ENCODE measurements at places on chromosomes 7 and 10. TPM values are rescaled to one million over a fixed set of nuclear protein-coding genes. Genes with fewer than 3 reads are reported as not detected.

The VSTM4 gene
- 40.5 TPM for total RNA-seq

The TMEM229A gene
- total RNA-seq: not detected

The SORCS1 gene
- 1.9 TPM for total RNA-seq

The FRAT1 gene
- total RNA-seq: 1.1 TPM

The TRPV5 gene
- total RNA-seq: 0.10 TPM

The PCGF5 gene
- 23.8 TPM for total RNA-seq

The PHTF2 gene
- 27.6 TPM for total RNA-seq

The COL26A1 gene
- 3.5 TPM for total RNA-seq

The POLR2J2 gene
- 3.6 TPM for total RNA-seq

The MSS51 gene
- 9.1 TPM for total RNA-seq

The TAC1 gene
- 3.8 TPM for total RNA-seq

The EIF4EBP2 gene
- 36.0 TPM for total RNA-seq

The CLRN3 gene
- total RNA-seq: 0.39 TPM

The AIMP2 gene
- 17.9 TPM for total RNA-seq

The HYAL4 gene
- not detected for total RNA-seq

The LIPN gene
- total RNA-seq: 8.2 TPM

The SPDYE18 gene
- total RNA-seq: 0.59 TPM

The AGR3 gene
- total RNA-seq: not detected

The ZYX gene
- total RNA-seq: 27.1 TPM

The DNAJC12 gene
- total RNA-seq: 2.7 TPM

The FXYD4 gene
- total RNA-seq: not detected

The GARIN1A gene
- total RNA-seq: 0.30 TPM

The GPR37 gene
- total RNA-seq: 4.3 TPM

The ALOX5 gene
- 9.4 TPM for total RNA-seq

The PSAP gene
- total RNA-seq: 435 TPM

The ARL5B gene
- 50.4 TPM for total RNA-seq

The ASZ1 gene
- total RNA-seq: not detected

The GIMAP8 gene
- 5.4 TPM for total RNA-seq

The GRID2IP gene
- 0.30 TPM for total RNA-seq

The ANXA8L1 gene
- 51.0 TPM for total RNA-seq

The SHTN1 gene
- 13.1 TPM for total RNA-seq

The ELFN1 gene
- total RNA-seq: 3.1 TPM

The HTR7 gene
- total RNA-seq: 0.30 TPM

The CLEC2L gene
- 0.99 TPM for total RNA-seq

The H2BK1 gene
- not detected for total RNA-seq

The LIPJ gene
- 0.49 TPM for total RNA-seq

The ADRB1 gene
- total RNA-seq: 0.79 TPM

The ASIC3 gene
- total RNA-seq: 0.39 TPM

The CRHR2 gene
- total RNA-seq: 0.20 TPM

The COBL gene
- 11.9 TPM for total RNA-seq

The POLR2J3 gene
- total RNA-seq: 27.6 TPM

The GDI2 gene
- total RNA-seq: 307 TPM

The TAS2R4 gene
- 3.1 TPM for total RNA-seq

The BHLHA15 gene
- 0.49 TPM for total RNA-seq

The MYOF gene
- 90.4 TPM for total RNA-seq

The UCMA gene
- not detected for total RNA-seq

The TMEM273 gene
- total RNA-seq: 12.0 TPM

The HOXA3 gene
- 4.9 TPM for total RNA-seq

The GPR158 gene
- 0.10 TPM for total RNA-seq

The NPFFR1 gene
- total RNA-seq: 0.59 TPM

The CCL24 gene
- 1.2 TPM for total RNA-seq

The EPO gene
- not detected for total RNA-seq

The PPP1R3A gene
- total RNA-seq: 14.4 TPM

The TRAPPC14 gene
- 5.3 TPM for total RNA-seq

Measured in skin of body (tissue), 3 donors.